Activated CD4-positive, CD25-positive, alpha-beta regulatory T cell (primary cell): ENCODE measurements at places on chromosomes 1 and 21.

DNA sequence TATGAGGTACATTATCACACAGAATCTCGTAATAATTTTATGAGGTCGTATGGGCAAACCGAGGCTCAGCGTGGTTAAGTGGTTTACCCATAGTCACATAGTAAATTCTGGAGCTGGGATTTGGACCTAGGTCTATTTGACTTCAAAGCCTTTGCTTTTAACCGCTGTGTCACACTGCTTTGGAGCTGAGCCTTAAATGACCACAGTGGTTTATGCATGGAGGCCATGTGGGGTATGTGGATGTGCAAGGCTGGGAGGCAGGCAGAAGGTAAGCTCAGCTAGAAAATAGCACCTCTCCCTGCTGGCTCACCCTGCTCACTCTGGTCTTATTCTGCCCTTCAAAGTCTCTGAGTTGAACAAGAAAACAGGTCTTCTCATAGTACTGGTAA lies 269.5 kb downstream of the TRABD2B start:
- DNase-seq = no peak

DNA sequence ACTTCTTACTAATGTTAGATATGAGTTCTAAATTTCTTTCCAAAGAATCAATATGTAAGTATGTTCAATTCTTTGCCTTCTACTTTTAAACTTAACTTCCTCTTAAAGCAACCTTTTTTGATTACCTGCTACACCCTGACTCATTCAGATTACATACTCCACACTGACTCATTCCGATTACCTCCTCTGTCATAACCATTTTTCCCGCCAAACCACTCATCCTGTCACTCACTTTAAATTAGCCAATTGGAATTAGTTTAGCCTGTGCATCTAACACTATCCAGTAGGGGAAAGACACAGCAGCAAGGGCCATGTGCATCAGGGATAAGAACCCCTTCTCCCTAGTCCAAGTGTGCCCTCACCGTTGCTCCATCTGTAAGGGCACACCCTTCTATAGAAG lies 815.5 kb downstream of the BRINP3 start:
- no peak for DNase-seq

GRCh38 chr1:205991237-205991636 lies 12.0 kb downstream of the RAB7B start:
- no peak for DNase-seq

GRCh38 chr1:185491604-185492003 lies 174.6 kb upstream of the IVNS1ABP start:
- DNase-seq = no peak

DNA sequence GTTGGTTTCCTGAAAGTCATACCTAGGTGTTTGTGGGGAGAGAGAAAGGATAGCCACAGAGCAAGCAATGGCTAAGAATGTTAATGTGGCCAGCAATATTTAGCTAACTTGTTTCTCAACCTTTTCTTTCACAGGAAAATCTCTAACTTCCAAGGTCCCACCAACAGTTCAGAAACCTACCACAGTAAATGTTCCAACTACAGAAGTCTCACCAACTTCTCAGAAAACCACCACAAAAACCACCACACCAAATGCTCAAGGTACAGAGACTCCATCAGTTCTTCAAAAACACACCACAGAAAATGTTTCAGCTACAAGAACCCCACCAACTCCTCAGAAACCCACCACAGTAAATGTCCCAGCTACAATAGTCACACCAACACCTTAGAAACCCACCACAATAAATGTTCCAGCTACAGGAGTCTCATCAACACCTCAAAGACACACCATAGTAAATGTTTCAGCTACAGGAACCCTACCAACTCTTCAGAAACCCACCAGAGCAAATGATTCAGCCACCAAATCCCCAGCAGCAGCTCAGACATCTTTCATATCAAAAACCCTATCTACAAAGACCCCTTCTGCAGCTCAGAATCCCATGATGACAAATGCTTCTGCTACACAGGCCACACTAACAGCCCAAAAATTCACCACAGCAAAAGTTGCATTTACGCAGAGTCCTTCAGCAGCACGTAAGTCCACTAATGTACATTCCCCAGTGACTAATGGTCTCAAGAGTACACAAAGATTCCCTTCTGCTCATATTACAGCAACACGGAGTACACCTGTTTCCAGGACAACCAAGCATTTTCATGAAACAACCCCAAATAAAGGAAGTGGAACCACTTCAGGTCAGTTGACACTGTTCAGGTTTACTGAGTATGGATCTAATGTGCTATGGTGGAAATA lies 15.3 kb downstream of the CD55 start:
- DNase-seq = no peak

DNA sequence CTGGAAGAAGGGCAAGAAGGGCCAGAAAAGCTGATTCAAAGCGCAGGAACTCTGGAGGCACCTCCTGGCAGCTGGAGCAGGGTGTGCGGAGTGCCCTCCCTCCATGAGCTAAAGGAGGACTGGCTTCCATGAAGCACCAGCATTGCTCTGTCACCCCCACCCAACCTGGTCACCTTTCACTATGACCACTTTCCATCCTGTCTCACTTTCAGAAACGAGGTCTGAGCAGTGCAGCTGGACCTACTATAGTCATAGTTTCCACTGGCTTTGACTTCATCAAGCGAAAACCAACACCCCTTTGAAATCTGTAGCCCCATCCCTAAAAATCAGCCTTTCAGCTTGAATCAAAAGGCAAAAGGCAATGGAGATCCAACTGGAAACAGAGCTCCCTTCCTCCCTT lies 84.8 kb upstream of the CACNA1E start:
- DNase-seq = no peak

DNA sequence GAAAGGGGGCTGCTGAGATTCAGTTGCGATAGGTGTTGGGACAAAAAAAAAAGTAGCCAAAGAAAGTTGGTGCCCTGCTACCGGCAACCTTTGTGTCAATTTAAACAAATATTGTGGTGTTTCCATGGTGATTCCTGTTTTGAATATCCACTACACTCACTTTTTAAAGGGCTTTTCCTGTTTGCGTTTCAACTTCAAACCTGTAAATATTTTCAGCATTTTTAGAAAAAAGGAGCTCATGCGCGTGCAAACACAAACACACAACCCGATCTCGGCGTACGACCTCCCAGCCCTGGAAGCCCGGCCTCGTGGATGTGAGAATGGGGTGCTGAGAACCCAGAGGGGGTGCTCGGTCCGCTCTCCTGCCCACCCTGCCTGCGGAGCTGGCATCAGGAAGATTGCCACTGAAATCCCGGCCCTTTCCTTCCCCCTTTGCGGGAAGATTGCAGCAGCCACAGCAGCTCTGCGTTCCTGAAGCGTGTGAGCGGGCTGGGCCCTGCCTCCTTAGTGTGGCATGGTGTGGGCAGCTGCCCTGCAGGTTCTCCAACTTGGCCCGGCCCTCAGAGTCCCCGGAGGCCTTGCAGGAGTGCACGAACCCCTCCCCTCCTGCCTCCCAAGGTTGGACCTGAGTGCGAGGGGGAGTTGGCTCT lies 34.8 kb downstream of the CASZ1 start:
- DNase-seq = no peak

GRCh38 chr21:42983103-42983502 lies 8.7 kb downstream of the PKNOX1 start:
- DNase-seq = no peak

DNA sequence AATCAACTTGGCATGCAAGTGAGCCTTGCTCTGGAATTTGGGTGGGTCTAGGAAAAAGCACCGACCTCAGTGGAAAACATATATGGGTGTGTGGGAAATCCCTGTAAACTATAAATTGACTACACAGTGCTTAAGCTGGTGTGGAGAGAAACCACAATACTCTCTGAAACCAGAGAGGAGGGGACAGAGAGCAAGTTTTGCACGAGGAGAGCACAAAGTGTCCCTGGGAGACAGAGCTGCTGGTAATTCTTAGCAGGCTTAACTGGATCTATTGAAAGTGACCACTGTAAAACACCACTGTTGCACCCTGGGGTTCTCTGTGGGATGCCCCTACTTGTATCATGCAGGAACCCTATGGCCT lies 12.8 kb downstream of the KCNJ15 start:
- DNase-seq = no peak
